Stimulated activated CD4-positive, alpha-beta T cell treated with anti-CD3 and anti-CD28 coated beads, Interleukin-15, amount 100 ng/mL, for 1 hour (primary cell): ENCODE measurements at places on chromosomes 7 and 10.

DNA sequence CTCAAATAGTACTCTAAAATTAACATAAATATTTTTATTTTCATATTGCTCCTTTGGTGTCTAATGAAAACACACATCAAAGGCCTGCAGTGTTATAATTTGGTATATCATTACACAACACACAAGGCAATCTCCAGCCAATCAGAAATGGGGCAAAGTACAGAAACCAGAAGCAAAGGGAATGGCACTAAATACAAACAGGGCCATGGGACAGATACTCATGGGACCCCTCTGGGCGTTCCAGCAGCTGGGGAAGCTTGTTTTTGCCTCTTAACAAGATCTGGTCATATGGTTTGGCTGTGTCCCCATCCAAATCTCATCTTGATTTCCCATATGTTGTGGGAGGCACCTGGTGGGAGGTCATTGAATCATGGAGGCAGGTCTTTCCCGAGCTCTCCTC is 551.8 kb upstream of the NRP1 start:
- DNase-seq: no peak

DNA sequence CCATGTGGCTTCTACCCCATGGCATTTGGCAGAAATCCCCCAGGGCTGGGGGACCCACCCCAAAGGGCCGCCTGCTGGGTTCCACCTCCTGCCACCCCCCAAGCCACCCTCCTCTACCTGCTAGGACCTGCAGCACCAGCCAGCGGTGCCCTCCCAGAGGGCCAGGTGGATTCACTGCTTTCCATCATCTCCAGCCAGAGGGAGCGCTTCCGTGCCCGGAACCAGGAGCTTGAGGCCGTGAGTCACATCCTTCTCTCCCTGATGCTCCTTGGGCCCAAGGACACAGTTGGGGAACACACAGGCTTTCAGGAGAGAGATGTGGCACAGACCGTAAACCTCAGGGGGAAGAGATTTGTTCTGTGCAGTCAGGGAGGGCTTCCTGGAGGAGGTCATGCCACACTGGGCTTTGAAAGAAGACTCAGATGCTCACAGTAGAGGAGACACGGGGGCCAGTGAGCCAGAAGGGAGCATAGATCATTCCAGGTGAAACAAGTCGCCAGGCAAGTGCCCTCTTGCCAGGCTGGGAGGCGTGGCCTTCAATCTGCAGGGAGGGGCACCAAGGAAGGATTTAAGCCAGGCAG is 11.5 kb upstream of the SH2B2 start:
- DNase-seq: no peak

DNA sequence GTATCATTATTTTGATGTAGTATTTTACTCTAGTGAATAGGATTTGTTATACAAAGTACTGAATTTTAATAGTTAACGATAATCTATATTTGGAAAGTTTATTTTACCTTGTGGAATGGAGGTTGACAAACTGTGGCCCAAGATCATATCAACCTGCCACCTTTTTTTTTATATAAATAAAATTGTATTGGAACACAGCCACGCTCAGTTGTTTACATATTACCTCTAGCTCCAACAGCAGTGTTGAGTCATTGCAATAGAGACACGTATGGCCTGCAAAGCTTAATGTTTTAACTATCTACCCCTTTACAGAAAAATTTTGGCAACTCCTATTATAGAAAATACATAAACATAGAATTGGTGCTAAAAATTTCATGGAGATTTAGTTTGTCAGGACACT is 239.3 kb downstream of the THSD7A start:
- DNase-seq: no peak

- no peak for DNase-seq
Observed at GRCh38 chr10:113479346-113480080, 73.3 kb upstream of the HABP2 start.

DNA sequence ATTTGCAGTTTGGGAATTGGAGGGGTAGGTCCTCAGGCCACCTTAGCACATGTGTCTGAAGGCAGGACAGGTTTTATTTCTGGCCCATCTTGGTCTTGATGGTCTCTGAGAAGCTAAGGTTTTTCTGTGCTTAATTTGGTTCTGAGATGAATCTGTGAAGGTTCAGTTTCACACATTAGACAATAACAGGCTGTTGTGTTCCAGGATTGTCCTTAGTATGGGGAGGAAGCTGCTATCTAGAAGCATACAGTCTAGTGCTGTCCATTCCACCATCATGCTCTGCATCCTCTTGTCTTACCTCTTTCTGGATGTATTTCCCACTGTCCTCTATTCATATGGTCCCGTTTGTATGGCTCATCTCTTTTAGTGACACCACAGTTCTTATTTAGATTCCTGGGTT is 7.1 kb downstream of the UBE2D1 start:
- DNase-seq: no peak

DNA sequence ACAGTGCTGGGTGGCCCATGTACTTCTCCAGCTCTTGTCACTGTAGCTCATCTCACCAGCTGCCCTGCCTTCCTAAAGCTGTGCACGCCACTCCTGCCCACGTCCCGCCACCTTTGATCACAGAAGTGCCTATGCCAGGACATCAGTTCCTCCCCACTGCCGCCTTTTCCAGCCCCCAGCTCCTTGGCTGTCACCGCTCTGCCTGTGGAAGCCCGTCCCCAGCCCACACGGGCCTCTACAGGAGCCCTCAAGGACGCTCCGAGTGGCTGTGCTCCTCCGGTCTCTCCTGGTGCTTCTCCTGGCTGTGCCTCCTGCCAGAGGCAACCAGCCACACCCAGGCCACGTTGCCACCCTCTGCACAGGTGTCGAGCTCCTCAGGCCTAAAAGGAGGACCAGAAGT is 19.3 kb upstream of the INMT start:
- DNase-seq: no peak

DNA sequence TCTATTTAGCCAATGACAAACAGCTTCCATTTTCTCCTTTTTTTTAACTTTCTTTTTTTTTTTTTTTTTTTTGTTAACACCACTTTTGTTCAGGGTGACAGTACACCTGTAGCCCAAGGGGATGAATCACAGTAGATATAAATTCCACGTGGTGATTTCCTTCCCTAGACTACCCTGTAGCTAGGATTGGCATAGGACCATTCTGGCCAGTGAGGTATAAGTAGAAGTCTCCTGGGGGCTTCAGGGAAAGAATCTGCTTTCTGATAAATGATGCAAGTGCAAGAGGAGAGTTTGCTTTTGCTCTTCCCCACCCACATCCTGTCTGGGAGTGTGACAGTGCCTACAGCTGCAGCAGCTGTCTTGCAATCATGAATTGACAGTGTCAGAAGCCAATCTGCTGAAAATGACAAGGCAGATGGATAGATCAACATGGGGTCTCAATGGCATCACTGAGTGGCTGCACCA is 63.2 kb upstream of the TOMM7 start:
- DNase-seq: no peak

- DNase-seq: no peak
Observed at GRCh38 chr10:70542565-70542938, 60.0 kb downstream of the PRF1 start.

- no peak for DNase-seq
Observed at GRCh38 chr10:57960406-57960805, 307.3 kb downstream of the IPMK start.

- no peak for DNase-seq
Observed at GRCh38 chr10:13335881-13336280, 12.2 kb downstream of the SEPHS1 start.

GRCh38 chr7:32393861-32394260 is 96.3 kb downstream of the LSM5 start:
- DNase-seq: no peak

DNA sequence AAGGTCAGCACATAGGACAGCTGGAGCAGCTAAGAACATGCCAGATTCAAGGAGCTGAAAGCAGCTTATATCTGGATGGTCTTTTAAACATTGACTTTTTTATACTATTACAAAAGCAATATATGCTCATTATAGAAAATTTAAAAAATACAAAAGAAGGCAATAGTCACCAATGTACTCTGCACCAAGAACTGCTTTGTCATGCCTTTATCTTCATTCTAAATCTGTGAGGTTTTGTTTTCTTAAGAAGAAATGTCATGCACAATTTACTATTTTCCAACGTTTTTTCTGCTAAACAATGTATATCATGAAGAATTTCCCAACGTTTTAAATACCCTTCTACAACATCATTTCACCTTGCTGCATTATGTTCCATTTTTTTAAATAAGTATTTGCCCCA is 2.8 kb downstream of the LIPM start:
- DNase-seq: no peak

DNA sequence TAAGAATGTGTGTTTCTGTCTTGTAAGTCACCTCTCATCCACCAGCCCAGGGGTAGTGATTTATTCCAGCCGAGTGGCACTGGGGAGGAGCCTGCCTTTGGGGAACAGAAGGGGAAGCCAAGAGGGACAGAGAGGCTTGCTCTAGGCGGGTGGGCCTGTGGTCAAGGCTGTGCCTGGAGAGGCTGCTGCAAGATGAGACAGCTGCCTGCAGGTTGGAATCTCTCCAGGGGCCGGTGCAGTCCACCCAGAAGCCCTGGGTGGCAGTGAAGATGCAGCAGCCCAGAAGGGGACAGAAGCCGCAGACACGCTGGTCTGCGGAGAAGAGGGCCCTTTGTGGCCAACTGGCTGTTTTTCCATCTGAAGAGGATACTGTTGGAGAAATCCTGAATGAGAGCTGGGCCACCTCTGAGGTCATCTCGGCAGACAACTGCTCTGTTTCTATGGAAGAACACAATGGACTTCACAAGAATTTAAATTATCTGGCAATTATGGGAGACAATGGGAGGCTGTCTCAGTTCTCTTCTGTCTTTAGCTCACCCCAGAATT is 175.7 kb downstream of the GFRA1 start:
- no peak for DNase-seq

DNA sequence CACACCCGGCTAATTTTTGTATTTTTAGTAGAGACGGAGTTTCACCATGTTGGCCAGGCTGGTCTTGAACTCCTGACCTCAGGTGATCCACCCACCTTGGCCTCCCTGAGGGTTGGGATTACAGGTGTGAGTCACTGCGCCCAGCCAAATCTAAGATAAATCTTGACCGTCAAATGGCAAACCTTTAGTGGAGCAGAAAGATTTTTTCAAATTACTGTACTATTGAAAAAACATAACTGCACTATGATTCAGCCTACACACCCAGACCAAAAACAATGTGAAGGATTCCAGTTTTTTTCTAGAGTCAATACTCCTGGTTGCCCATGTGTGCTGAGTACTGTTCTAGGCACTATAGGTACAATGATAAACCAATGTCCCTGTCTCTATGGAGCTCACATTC is 33.9 kb upstream of the SVIL start:
- DNase-seq: no peak

- no peak for DNase-seq
Observed at GRCh38 chr7:919924-920341, 34.5 kb downstream of the ADAP1 start.

- DNase-seq: no peak
Observed at GRCh38 chr7:19119870-19120486, 2.5 kb upstream of the TWIST1 start.

DNA sequence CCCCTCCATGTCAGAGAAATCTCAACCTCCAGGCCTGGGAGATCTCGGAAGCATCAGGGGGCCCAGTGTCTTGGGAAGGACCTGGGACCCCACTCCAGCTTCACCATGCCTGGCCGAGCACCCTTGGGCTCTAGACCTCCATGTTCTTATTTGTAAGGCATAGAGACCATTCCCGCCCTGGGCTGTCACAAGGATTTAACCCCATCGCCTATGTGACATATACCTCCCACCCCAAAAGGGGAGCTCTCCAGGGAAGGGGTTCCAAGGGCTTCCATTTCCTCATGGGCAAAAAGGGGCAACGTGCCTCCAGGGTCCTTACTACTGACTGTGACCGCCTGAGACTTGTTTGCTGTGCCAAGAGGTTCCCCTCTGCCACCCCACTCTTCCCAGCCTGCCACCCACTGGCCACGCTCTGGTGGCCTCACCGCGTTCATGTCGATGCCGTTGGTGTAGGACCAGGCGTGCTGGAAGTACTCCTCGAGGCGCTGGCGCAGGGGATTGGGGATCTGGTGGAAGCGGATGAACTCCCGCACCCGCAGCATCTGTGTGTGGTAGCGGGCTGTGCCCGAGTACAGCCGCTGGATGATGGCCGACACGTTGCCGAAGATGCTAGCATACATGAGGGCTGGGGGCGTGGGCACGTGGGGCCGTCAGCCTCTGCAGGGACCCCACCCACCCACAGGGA is 27.5 kb downstream of the KCNH2 start:
- no peak for DNase-seq

DNA sequence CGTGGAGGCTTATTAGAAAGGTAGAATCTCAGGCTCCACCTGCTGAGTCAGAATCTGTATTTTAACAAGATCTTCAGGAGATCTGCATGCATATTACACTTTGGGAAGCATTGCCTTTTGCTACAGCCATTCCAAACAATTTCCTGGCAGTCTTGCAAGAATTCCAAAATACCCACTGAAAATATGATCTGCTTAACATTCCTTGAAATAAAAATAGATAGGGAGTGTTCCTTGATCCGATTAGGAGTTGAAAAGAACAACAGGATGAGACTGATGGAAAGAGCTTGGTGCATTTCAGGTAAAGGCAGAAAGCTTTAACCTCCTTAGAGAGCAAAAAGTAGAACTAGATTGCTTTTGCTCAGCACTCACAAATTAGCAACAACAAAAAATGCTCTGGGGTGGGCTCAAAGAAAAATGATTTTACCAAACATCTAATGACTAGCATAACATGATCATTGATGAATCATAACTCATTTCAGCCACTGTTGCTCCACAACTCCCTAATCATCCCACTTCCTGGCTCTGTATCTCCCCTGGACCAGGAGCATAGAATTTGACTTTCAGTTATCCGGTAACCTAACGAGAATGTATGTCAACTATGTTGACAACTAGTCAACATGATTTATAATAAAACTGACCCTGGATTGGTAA is 115.2 kb downstream of the RNLS start:
- no peak for DNase-seq

DNA sequence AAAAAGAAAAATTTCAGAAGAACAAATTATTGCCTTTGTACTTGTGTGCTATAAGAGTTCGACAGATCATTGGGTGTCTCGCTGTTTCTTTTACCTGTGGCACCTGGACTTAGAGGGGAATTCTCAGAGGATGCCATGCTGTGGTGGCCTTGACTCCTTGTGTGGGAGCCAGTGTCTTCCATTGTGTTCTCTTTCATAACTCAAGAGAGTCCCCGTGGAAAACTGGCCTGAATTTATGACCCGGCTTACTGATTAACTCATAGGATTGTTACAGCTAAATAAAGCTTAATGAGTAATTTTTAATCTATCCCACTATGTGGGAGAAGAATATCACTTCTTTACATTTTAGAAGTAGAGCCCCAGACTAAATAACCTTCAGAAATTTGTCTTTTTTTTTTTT is 54.5 kb downstream of the UBE3C start:
- no peak for DNase-seq
